ENCODE measurements at places on chromosomes 13 and 19.

GRCh38 chr13:33571618-33572017 lies 246.3 kb upstream of the RFC3 start:
- no peak for DNase-seq

DNA sequence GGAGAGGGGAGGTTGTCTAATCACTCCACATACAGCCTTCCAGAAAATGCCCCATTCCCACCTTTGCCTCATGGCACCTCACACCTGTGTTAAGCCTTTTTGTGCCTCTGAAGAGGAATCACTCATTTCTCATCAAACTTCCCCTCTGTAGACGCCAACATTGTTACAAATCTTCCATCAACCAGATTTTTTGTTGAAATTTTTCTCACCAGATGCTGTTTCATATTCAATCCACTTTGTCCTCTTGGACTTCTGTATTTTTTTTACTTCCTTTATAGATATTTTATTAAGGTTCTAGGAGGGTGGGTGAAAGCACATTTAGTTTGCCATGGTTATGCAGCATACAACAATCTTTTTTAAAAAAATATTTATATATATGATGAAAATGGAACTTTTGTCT lies 74.0 kb downstream of the RUBCNL start:
- DNase-seq, result no peak

DNA sequence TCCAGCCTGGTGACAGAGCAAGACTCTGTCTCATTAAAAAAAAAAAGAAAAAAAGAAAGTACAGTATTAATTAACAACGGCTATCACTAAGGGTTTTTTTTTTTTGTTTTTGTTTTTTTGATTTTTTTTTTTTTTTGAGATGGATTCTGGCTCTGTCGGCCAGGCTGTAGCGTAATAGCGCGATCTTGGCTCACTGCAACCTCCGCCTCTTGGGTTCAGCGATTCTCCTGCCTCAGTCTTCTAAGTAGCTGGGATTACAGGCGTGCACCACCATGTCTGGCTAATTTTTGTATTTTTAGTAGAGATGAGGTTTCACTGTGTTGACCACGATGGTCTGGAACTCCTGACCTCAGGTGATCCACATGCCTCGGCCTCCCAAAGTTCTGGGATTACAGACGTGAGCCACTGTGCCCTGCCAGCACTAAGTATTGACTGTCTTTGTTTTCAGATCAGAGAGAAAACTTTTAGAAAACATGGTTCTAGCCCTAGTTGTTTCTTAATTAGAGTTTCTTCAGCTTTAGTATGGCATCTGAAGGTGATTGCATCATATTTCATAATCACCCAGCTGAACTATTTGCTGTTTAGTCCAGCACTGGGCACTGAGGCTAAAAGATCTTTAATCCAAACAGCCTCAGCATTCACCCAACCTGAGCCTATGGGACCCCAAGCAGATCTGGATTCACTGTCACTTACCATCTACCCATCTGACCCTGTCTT lies 2.7 kb upstream of the GATAD2A start:
- no peak for DNase-seq

DNA sequence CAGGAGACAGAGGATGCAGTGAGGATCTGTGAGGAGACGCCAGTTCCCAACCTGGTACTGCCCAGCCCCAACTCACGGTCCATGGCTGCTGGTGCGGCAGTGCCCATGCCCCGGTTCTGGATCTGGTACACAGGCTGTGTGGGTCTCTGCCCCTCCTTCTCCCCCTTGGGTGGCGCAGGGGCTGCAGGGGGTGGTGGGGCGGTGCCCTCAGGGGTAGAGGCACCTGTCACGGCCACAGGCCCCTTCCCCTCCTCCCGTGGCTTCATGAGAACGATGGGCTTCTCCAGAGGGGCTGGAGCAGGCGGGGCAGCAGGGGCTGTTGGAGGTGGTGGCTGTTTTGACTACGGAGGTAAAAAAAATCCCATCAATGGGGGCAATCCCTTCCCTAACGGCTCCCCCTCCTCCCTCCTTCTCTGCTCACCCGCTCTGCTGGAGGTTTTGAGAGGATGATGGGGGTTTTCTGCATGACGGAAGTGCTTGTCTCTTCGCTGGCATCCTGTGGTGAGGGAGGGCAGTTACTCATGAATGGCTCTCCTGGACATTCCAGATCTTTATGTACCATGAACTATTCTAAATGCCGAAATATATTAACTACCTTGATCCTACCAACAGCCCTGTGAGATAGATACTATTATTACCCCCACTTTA lies 7.1 kb downstream of the SMG9 start:
- no peak for DNase-seq

DNA sequence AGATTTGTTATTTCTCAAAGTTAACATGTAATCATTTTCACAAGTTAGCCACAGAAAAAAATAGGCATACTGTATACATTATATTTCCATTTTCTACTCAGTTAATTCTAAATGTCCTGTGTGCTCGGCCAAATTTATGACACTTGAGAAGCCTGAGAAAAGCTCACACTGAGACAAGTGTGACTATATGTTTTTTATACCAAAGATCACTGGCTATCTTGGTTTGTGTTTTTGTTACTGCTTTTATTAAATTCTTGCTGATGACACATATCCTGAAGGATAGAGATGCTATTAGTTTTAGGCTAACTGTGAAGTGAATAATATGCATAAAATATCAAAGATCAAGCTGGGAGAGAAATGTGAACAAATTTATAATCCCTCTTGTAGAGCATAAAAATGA lies 49.3 kb upstream of the IL17D start:
- no peak for DNase-seq

DNA sequence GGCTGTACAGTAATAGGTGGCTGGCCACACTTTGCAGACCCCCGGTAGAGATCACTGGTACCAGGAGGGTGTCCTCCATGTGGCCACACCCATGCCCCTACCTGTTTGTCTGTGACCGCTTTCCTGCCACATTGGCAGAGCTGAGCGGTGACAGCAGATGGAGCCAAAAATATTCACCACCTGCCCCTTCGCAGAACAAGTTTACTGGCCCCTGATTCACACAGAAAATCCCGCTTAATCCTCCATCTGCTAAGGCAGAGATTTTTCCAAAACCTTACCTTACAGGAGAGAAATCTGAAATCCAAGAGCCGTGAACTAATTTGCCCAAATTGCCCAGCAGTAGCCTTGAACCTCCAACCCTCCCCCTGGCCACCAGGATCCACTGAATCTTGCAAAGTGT lies 52.1 kb downstream of the MYO9B start:
- DNase-seq, result no peak

GRCh38 chr19:3146677-3147100 lies 10.9 kb downstream of the GNA15 start:
- no peak for DNase-seq
